IPS DF 19.7 (cell line): ENCODE measurements at places on chromosomes 12 and 14.

- DNase-seq, result no peak
Observed at GRCh38 chr12:77042833-77043232, 22.5 kb downstream of the E2F7 start.

DNA sequence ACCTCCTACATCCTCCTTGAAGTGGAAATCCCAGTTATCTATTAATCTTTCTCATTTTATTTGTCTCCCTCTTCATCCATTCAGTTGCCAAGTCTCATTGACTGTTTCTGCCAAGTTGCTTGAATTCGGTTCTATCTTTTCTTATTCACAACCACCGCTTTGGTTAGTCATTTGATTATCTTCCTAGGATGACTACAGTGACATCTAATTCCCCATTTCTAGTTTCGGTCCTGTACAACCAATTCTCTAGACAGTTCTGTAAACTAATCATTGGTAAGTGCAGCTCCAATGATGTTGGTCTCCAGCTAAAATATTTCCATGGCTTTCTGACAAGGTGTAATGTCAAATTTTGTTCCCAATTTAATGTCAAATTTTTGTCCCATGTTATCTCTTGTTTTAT, 220.1 kb downstream of the ADAMTS20 start:
- DNase-seq, result no peak

- DNase-seq, result no peak
Observed at GRCh38 chr12:75854681-75855309, 176.8 kb downstream of the PHLDA1 start.

DNA sequence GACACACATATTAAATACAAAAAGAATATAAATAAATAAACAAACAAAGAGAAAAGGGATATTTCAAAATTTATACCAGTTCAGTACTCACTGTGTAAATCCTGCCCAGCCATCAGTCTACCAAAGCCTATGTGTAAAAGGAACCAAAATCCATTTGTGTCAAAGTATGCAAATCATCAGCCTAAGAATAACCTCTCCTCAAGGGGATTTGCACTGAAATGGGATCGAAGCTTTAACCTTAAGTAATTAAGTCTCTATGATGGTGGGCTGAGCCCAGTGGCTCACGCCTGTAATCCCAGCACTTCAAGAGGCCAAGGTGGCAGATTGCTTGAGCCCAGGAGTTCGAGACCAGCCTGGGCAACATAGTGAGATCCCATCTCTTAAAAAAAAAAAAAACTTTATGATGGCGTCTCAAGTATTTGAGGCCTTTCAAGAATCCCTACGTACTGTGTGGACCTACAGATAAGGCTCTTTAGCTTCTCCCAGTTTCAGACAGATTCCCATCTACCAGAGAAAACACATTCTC, 57.8 kb upstream of the METAP2 start:
- DNase-seq, result no peak

DNA sequence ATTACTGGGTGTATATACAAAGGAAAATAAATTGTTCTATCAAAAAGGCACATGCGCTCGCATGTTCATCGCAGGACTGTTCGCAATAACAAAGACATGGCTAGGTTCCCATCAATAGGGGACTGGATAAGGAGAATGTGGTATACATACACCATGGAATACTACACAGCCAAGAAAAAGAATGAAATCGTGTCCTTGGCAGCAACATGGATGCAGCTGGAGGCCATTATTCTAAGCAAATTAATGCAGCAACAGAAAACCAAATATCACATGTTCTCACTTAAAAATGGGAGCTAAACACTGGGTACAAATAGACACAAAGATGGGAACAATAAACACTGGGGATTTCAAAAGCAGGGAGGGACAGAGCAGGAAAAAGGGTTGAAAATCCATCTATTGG, 58.6 kb downstream of the PKP2 start:
- DNase-seq, result no peak

GRCh38 chr14:24597403-24597802, 12.1 kb downstream of the GZMH start:
- no peak for DNase-seq

DNA sequence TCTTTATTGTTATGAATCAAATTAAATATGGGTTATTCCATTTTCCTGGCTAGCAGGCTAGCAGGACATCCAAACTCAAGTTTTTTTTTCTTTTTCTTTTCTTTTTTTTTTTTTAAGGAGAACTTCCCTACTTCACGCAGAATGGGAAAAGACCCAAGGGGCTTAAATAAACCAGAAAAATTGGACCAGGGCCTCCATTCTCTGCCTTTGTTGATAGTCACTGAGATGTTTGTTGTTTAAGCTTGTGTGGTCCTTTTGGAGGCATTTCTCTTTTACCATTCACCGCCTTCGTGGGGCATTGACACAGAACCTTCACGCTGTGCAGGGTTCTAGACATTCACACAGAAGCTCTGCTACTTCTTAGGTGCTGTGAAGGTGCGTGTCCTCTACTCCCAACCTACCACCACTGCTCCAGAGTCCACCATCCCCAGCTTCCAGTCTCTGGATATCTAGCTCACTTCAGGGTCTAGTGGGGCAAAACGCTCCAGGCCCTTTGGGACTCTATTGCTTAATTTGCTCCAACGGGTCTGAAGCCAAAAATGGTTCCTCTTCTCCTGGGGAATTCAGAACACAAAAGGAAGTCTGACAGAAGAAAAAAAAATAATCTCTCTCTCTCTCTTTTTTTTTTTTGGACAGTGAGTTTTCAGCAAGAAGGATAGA, 301.3 kb downstream of the AEBP2 start:
- DNase-seq, result no peak

DNA sequence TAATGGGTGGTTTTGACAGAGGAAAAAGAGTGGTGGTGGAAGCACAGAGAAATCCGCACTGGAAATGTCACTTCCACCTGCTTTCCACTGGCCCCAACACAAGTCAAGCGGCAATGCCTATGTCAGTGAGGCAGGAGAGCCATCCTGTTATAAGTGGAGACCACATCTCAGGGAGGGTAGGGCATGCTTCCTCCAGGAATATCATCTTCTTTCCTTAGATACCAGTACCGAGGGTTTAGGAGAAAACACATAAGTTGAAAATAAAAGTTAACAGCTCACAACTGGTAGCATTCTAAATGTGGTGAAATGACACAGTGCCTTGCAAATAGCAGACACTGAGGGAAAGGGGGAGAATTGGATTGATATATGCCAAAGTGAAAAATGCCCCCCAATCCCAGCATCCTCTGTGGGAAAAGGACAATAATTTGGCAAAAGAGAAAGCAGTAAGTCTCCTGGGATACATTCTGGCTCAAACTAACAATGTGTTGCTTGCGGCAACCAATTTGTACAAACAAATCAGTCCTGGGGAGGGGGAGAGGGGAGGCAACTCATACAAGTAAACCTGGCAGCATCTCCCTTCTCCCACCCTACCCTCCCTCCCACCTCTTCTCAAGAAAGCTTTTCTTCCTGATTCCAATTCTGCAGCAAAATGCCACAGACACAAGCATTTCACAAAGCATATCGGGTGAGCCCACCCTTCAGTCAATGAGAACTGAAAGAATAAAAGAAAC, 57.1 kb downstream of the STON2 start:
- DNase-seq, result no peak

DNA sequence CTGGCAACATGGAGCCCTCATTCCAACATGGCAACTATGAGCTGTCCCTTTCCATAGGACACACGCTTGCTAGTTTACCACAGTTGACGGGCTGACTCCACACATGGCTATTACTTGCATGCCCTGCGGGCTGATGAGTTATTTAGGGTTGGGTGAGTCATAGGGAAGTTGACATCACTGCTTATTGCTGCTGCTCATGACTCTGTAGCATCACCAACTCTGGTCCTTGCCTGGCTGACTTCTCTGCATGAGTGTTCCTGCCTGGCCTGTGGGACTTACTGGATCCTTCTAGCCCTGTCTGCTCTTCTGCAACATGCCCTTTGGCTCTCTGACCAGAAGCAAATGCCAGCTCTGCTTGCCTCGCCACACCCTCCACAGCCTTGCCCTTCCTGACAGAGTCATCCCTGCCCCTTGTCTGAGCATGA, 199.5 kb downstream of the ANO6 start:
- DNase-seq, result no peak

DNA sequence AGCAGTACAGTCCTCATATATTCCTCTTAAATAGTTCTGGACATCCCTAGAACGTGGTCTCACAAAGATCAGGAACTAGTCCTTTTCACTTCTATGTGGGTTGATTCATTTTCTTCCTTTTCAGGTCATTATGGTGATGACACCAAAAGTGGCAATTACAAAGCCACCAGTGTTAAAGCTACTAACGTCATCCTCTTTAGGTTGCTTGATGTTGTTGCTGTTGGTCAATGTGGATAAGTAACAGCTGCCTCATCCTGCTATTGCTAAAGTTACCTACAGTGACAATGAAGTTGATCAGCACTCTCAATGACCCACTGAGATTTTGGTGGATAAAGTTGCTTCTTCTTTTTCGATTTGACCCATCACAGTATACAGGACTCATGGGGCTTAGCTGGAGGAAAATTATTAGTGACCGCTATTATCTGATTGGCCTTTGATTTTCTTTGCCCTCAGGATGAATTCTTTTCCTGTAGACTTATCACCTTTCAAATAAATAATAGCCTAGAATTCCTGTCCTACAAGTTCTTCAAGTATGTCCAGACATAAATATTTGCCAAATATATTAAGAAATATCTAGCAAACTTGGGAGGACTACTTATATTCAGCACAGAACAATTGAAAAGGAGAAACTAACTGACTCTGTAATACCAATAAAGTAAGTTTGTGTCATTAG, 54.0 kb upstream of the ATP2B1 start:
- no peak for DNase-seq

- DNase-seq, result no peak
Observed at GRCh38 chr14:97336179-97336578, 539.0 kb downstream of the VRK1 start.

- DNase-seq, result no peak
Observed at GRCh38 chr12:89437231-89437630, 84.9 kb upstream of the DUSP6 start.

GRCh38 chr12:69433653-69434052, 36.5 kb upstream of the FRS2 start:
- no peak for DNase-seq

- DNase-seq, result no peak
Observed at GRCh38 chr12:14239935-14240872, 125.3 kb upstream of the ATF7IP start.

DNA sequence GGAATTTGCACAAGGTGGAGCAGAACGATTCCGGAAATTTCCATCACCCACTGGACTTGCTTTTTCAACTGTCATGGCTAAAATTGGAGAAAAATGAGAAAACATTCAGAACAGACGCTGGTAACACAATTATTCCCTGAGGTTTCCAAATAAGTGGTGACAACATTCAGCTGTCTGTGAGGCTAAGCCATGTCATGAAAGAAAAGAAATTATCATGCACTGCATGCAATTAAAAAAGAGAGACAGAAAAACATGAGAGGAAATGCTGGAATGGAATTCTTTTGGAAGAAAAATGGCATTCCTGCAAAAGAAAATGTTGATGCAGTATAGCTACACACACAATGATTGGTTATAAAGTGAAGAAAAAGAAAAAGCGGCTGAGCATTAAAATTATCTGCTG, 87.3 kb downstream of the C2CD5 start:
- no peak for DNase-seq

DNA sequence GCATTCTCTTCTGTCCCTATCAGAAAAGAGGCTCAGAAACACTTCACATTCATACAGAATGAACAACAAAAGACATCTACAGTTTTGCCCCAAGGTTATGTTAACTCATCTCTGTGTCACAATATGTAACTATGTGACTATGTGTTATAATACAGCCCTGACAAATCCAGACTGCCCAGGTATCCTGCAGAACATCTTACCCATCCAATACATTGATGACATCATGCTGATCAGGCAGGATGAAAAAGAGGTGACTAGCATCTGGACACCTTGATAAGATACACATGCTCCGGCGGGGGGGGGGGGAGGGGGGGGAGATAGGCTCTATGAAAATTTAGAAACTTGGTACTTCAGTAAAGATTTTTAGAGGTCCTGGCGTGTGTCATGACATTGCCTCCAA, 8.3 kb upstream of the GNS start:
- no peak for DNase-seq

DNA sequence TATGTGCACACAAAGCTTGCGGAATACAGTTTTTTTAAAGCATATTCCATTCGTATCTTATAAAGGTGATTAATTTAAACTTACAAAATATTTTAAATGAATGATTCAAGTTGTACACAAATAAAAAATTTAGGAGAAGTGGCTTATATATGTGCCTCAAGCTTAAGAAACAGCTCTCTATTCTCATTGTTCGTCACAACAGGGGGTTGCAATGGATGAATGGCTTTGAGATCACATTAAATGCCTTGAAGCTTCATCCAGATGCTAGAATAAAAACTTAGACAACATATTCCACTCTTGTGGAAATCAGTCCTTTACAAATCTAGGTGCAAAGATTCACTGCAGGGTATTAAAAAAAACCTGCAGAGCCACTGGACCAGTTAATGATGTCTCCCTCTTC, 303.9 kb upstream of the LRFN5 start:
- no peak for DNase-seq

GRCh38 chr12:106291342-106291741, 11.2 kb upstream of the TCP11L2 start:
- DNase-seq, result no peak

- DNase-seq, result no peak
Observed at GRCh38 chr12:71746974-71747611, 7.6 kb upstream of the RAB21 start.

DNA sequence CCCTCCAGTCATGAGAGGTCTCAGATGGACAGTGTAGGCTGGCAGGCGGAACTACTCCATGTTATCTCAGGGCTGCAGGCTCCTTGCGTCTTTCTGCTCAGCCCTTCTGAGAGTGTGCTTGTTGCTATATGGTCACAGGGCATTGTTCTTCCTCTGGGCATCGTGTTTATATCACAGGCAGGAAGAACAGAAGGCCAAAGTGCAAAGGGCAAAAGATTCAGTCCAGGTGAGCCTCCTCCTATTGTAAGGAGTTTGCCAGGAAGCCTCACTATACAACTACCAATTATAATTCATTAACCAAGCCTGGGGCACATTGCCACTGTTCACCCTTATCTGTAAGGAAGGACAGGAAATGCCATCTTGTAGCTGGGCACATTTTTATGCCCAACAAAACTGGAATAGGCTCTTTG, 195.5 kb upstream of the KITLG start:
- DNase-seq, result no peak

DNA sequence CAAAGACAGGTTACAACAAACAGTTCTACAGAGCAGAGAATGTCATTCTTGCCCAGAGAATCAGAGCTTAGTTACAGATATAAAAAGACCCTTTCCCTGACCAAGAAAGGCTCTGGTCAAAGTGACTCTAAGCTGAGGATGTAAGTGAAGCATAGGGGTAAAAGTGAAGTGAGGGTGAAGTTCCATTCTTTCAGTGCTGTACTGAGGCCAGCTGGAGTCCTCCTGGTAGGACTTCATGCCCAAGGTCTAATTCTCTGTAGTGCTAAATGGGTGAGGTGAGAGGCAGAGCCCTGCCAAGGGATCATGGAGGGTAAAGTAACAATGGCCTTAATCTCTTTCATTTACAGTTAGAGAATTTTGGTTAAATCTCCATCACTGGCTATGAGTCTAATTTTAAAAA, 38.5 kb downstream of the DUSP16 start:
- no peak for DNase-seq

- DNase-seq, result no peak
Observed at GRCh38 chr14:104299993-104300761, 161.8 kb downstream of the KIF26A start.
